Activated naive CD8-positive, alpha-beta T cell treated with anti-CD3 and anti-CD28 coated beads, Interleukin-2, amount 50 U/mL, for 16 hours (primary cell): ENCODE measurements at places on chromosomes 2 and 18.

DNA sequence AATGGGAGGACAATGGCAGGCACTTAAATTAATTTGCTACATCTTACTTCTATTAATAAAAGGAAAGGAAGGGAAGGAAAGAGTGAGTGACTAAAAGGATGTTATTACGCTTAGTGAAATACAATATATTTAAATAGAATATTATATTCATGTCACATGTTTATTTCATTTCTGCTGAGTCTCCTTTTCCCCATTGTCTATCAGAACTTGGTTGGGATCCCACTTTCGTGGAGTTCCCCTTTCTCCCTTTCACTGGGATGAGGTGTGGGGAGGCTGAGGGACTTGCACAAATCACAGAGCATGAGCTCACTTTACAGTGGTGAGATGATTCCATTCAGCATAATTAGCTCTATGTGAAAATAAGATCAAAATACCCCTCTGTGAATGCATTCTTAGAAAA lies 730.6 kb downstream of the TSN start:
- DNase-seq, result no peak

- DNase-seq, result no peak
These were observed 21.5 kb upstream of the ALKAL2 start for GRCh38 chr2:309148-309953.

DNA sequence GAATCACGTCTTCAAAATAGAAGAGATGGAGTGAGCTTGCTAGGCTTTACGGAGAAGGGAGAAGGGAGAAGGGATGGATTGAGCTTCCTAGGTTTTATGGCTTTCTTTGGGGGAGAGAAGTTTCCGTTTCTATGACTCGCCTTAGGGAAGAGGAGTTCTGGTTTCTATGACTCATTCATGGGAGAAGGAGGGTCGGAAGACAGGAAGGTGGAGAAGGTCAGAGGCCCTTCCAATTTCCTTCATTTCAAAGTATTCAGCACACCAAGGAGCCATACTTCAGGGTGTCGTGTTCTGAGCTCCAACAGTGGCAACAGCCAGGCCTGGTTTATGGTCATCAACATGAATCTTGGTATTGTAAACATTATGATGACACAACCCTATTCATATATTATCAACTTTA lies 284.7 kb upstream of the VWC2L start:
- DNase-seq, result no peak

GRCh38 chr2:152477347-152478092 lies 142.5 kb downstream of the FMNL2 start:
- no peak for DNase-seq

DNA sequence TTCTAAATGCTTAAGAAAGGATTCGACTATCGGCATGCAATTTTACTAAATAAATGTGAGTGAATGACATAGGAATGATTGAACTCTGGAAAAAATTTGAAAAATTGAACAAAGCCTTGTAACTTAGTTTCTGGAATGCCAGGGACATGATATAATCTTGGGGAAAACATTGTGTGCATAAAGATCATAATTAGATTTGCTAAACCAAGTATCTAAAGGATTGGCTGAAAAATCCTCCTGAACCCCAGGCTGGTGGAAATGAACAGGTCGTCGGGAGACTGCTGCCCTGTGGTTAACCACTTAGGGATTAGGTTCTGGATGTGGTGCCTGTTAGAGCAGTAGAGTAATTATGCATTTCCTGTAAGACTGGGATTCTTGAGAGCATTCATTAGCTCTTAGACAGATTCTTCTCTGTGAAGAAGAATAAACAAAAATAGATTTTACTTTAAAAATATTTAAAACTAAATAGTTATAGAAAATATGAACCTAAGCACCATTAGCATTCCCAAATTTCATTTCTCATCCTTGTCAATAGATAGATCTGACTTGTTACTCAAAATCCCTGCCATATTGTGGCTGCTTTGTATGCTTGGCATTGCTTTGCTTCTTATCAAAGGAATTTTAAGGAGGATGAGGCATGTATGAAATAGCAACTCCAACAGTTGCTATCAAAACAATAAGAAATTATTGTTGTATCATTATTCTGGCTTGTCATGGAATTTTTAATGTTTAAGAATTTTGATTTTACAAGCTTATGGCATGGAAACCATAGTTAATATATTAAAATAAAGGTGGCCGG lies 55.9 kb downstream of the LYPD6B start:
- DNase-seq, result no peak

DNA sequence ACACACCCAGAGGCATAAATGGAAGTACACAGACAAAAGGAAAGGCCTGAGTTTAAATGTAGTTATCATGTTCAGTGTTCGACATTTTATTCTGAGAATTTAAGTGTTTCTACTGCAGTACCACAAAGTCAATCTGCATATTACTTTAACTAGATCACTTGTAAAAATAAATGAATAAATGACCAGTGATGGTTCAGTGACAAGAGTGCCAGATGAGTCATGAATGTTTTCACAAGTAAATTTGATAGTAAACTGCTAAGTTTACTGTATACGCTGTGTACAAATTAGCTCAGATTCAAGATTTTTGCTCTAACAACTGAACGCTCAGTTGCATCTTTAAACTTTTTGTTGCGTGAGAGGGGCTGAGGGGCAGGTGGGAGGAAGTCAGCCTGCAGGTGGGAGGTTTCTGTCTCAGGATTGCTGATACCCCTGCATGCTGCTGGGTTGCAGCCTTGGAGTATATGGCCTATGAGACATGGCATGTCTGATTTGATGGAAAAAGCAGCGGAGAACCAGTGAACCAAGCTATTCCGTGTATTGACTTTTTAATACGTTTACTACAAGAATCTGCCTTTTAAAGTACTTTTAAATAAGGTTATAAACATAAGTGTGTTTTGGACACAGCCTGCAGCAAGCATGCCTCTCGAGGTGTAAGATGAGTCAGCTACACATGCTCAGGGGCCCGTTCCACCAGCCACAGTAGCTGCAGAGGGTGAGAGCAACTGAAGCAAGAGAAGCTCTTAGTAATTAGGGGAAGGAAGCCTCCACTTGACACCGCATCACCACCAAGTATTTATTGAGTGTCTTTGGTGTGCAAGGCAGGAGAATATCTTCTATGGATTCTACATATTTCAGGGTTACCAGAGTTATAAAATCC lies 245.1 kb downstream of the NEDD4L start:
- DNase-seq, result no peak

- DNase-seq, result no peak
These were observed 89.1 kb downstream of the HS1BP3 start for GRCh38 chr2:20561637-20562454.

DNA sequence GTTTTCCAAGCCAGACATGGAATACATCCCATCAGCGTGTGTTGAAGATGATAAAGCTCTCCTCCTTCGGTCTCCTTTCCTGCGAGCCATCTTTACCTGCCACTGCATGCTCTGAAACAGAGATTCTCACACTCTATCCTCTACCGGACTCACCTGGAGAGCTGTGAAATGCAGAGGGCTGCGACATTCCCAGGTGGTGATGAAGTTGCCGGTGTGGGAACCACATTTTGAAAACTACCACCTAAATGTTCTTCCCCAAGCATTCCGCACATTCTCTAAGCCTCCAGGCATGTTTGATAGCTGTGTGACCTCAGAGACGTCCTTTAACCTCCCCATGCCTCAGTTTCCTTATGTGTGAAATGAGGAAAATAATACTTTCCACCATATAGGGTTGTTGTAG lies 226.2 kb upstream of the RAB6C start:
- no peak for DNase-seq

DNA sequence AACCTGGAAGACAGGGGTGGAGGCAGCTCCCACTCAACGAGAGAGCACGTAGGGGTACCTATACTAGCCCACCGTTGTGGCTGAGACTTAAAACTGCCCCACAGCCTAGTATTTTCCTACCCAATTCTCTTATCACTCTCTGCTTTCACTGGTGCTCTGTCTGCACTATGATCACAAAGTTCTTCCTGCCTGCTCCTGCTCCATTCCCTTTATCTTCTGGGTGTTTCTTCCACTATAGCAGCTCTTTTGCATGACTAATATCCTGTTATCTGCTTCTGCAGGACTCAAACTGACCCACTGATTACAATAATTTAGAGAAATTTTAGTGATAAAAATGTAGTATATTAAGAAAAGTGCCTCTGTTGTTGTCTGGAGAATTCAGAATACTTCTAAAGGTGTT lies 184.8 kb downstream of the LRP1B start:
- no peak for DNase-seq

GRCh38 chr2:219124381-219125110 lies 36.1 kb downstream of the NHEJ1 start:
- no peak for DNase-seq

DNA sequence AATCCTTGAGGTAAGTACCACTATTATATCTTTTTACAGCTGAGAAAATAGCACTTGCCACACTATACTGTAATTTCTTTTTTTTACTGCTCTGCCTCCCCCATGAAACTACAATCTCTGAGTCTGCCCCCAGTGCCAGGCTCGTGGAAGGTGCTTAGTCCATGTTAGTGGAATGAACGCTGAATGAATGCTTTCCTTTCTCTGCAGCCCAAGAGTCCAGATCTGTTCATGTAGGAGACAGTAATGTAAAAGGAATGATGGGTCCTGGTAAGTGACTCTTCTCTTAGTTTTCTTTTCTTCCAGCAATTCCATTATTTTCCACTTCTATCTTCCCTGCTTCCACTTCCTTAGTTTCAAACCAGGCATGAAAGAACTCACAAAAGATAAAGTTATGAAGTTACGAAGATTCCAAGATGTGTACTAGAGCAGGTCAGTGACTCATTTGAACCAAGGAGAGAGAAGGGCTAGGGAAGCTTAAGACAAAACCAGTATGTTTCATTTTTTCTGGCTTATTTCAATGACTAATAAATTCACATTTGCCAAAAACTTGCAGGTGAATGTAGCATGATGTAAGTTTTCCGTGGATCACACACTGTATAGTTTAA lies 46.0 kb downstream of the ARHGEF33 start:
- no peak for DNase-seq

DNA sequence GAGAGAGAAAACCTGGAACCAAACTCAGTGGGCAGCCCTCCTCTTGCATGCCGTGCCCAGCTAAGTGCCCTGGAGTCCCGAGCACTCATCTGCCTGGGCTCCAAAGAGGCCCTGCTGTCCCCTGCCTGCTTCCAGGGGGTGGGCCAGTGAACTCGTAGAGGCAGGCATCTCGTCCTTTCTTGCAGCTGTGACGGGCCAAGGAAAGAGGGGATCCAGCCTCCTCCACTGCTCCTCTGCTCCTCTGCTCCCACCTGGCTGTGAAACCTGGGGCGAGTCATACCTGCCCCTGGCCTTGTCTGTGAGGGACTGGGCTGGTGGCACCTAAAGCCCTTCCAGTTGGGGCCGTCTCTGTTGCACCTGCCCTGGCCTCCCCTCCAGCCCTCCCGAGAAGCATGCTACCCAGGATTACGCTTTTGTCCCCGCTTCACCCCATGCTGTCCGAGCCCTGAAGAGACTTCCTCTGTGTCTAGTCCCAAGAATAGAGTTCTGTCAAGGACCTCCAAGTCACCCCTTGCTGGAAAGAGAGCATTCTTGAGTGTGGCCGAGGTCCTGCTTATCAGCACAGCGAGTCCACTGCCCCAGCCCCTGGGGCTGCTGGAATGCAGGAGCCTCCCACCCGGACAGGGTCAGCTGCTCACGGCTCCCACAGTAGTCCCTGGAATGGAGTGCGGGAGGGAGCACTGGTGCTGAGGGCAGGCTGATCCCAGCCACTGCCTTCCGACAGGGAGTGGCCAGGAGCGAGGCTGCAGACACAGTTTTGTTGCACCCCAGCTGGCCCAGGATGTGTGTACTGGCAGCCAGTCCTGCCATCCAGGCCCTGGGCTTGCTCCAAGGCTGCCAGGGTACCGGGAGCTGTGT lies 14.3 kb downstream of the KCNK3 start:
- no peak for DNase-seq

GRCh38 chr2:219198974-219199373 lies 7.6 kb upstream of the ZFAND2B start:
- no peak for DNase-seq

DNA sequence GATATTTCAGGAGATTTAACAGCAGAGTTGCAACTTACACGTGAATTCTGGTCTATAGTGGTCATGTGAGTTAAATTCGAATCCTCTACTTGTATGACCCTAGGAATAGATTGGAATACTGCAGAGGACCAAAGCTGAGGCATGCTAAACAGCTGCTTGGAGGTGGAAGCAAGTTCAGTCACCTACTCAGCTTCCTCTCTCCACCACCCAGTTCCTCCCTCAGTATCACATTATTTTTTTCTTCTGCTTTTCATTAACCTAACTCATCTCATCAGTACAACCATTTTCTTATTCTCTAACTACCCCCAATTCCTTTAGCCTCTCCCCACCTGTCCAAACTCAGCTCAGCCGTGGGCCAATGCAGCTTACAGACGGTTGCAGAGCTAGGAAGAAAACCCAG lies 385.5 kb downstream of the SETBP1 start:
- no peak for DNase-seq

- no peak for DNase-seq
These were observed 149.1 kb downstream of the GREB1L start for GRCh38 chr18:21391074-21391673.

DNA sequence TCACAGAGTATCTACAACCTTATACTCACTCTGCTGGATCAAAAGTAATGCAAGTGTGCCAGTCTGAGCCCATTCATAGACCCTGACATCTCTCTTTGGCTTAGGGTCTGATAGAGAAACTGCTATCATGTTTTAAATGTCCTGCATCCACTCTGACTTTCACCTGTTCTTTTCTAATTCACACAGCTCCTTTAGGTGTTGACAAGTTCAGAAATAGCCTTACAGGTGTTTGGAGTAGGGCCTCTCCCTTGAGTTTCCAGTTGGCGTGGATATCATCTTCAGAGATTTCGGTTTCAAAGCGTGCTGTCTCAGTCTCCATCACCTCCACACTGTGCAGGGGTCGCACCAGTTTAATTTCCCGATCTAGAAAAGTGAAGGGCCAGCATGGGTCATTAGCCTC lies 150.3 kb downstream of the PLEKHA3 start:
- no peak for DNase-seq

DNA sequence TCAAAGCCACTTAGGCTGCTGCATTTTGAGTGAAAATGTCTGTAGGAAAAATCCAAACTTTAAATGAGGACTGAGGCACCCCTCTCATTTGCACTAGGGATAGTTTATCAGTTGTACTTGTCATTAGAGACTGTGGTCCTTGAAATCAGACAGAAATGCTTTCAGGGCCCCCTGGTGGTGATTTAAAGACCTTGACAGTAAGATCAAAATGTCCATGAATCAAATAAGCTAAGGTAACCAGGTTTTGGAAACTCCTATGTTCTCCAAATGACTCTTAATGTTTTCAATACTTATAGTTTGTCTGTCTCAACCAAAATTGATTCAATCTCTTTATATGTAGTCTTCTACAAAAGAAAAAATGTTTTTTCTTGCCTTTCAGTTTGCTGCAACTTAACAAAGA lies 28.8 kb upstream of the DDX18 start:
- no peak for DNase-seq

DNA sequence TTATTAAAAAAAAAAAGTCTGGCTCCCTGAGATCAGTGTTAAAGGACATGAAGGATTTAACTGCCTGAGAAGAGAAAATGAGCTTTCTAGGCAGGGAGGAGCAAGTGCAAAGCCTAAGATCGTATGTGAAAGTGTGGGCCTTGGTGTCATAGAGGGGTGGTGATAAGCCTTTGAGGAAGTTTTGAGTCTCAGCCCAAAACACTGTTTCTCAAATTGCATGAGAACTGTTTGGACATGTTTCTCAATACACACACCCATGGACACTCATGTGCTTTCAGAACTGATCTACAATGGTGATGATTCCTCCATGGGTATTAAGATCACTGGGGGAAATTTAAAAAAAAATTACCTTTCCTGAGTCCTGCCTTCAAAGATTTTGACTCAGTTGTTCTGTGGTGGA lies 336.7 kb upstream of the RND3 start:
- DNase-seq, result no peak
